ENCODE measurements at places on chromosomes 7 and 10. TPM values are rescaled to one million over a fixed set of nuclear protein-coding genes. Genes with fewer than 3 reads are reported as not detected.

HGF gene
- total RNA-seq: not detected

CALML3 gene
- total RNA-seq: not detected

SFRP5 gene
- not detected for total RNA-seq

KLHDC10 gene
- total RNA-seq: 13.8 TPM

PDE6C gene
- total RNA-seq: not detected

EBF3 gene
- total RNA-seq: not detected

SEMA3C gene
- 84.8 TPM for total RNA-seq

COL28A1 gene
- 0.14 TPM for total RNA-seq

FAM131B gene
- total RNA-seq: 1.3 TPM

DOCK4 gene
- 16.8 TPM for total RNA-seq

ADAMTS14 gene
- 1.6 TPM for total RNA-seq

POM121 gene
- 17.8 TPM for total RNA-seq

TMEM196 gene
- total RNA-seq: not detected

NPSR1 gene
- not detected for total RNA-seq

OSBPL3 gene
- 35.2 TPM for total RNA-seq

PON1 gene
- not detected for total RNA-seq

WIPF3 gene
- 0.68 TPM for total RNA-seq

PRKRIP1 gene
- 31.5 TPM for total RNA-seq

GNG11 gene
- total RNA-seq: 14.8 TPM

MRLN gene
- not detected for total RNA-seq

C7orf57 gene
- 0.34 TPM for total RNA-seq

PTPN20 gene
- 5.5 TPM for total RNA-seq

LMBR1 gene
- 48.7 TPM for total RNA-seq

CUX1 gene
- total RNA-seq: 56.7 TPM

KCNIP2 gene
- total RNA-seq: 0.29 TPM

CFTR gene
- 8.7 TPM for total RNA-seq

PLAU gene
- total RNA-seq: 709 TPM

GRID2IP gene
- not detected for total RNA-seq

CFAP69 gene
- 1.9 TPM for total RNA-seq

FAM107B gene
- total RNA-seq: 33.5 TPM

PRKG1 gene
- 2.6 TPM for total RNA-seq

C10orf53 gene
- not detected for total RNA-seq

PRLHR gene
- total RNA-seq: not detected

JCAD gene
- 1.7 TPM for total RNA-seq

SEMA3D gene
- 0.50 TPM for total RNA-seq

GPR85 gene
- total RNA-seq: not detected

CRCP gene
- total RNA-seq: 34.2 TPM

AGMO gene
- total RNA-seq: 0.04 TPM

OPN4 gene
- not detected for total RNA-seq

CALCR gene
- total RNA-seq: not detected

EPHA1 gene
- 27.5 TPM for total RNA-seq

PAOX gene
- 4.3 TPM for total RNA-seq

FZD8 gene
- 18.7 TPM for total RNA-seq

PNLIPRP2 gene
- total RNA-seq: not detected

TMEM229A gene
- not detected for total RNA-seq

ZNF398 gene
- 16.0 TPM for total RNA-seq

SRRM3 gene
- 0.21 TPM for total RNA-seq

FAM237B gene
- total RNA-seq: not detected

PRF1 gene
- total RNA-seq: not detected

GPR37 gene
- total RNA-seq: 2.7 TPM

SFXN4 gene
- total RNA-seq: 17.3 TPM

MMD2 gene
- not detected for total RNA-seq

Measured in kidney epithelial cell (primary cell).